ENCODE measurements at places on chromosomes 1 and 21.

DNA sequence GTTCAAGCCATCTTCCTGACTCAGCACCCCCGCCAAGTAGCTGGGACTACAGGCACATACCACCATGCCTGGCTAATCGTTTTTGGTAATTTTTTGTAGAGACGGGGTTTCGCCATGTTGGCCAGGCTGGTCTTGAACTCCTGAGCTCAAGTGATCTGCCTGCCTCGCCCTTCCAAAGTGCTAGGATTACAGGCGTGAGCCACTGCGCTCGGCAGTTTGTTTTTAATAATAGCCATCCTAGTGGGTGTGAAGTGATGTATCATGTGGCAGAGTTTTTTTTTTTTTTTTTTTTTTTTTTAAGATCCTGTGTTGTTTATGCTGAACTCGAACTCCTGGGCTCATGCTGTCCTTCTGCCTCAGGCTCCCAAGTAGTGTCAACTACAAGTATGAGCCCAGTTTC lies 51.8 kb downstream of the SPEN start:
- no peak for DNase-seq

- peak; percentile 9 for DNase-seq
These were observed 48.1 kb downstream of the SMG7 start for GRCh38 chr1:183520379-183520778.

GRCh38 chr1:114660238-114660637 lies 9.6 kb downstream of the DENND2C start:
- DNase-seq, result no peak

DNA sequence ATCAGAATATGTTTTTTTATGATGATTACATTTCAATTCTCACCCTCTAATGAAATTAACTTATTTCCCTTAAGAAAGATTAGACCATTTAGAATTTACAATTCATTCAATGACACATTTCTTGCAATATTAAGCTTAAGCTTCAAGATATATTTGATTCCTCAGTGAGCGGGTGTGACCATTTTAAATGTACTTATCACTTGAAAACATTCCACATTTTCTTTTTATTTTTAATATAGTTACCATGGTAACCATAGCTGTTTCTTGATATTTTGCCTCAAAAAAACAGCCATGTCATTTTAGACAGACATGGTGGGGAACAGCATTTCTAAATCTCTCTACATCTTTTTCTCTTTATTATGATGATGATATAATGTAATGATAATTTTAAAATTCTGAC lies 1029.0 kb upstream of the B3GALT2 start:
- DNase-seq, result peak; percentile 4

- DNase-seq, result no peak
These were observed 93.1 kb upstream of the BCAR3 start for GRCh38 chr1:93774707-93775106.

- DNase-seq, result peak; percentile 91
These were observed 39.6 kb downstream of the SDC3 start for GRCh38 chr1:30868833-30869435.

- no peak for DNase-seq
These were observed 114.5 kb upstream of the ZNHIT6 start for GRCh38 chr1:85822696-85823095.

DNA sequence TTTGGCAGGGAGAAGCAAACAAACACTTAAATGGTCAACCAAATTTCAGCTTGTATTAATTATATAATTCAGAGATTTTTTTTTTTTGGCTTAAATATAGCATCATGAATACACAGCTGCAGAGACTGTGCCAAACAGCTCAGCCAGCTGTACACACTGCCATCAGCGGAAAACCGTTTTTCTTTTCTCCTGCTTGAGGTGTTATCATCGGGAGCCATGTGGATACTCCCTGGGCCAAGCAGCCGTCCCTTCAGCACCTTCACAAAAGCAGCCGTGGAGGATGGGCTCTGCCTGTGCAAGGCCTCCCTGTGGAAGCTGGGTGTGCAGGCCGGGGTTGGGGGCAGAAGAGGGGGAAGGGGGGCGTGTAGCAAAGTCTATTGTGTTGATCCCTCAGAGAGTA lies 85.0 kb downstream of the NUF2 start:
- no peak for DNase-seq

DNA sequence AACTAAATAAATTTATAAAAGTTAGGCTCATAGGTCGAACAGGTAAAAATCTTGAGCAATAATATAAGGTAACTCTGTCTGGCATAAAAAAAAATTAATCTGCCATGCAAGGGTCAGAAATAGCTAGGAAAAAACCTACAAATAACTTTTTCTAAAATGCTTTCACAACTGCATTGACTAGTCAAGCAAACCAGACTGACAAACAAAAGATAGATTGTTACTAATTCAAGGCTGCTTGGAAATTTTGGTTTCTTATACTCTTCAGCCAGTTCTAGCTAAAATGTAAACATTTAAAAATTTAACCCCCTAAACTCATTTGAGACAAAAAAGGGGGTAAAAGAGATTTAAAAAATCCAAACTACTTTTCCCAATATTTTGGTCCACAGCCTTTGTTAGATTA lies 40.8 kb downstream of the S100A10 start:
- no peak for DNase-seq

- DNase-seq, result no peak
These were observed 495.6 kb downstream of the SIPA1L2 start for GRCh38 chr1:232134365-232134764.

- DNase-seq, result no peak
These were observed 172.7 kb upstream of the COA6 start for GRCh38 chr1:234200566-234200965.

DNA sequence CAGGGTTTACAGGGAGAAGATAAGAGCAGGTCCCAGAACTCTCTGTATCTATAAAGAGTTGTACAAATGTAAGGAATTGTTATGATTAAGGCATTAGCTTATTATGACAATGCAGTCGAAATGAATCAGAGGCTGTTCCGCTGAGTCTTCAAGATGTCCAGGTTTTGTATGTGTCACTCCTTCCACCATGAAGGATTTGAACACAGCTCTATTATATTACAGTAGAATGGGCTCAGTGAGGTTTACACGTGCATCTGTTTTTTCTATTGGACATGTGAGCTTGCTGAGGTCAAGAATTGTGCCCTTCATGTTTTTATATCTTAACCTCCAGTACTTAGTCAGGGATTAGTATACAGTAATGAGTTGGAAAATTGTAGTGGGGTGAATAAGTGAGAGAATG lies 86.3 kb downstream of the MPZL1 start:
- no peak for DNase-seq

DNA sequence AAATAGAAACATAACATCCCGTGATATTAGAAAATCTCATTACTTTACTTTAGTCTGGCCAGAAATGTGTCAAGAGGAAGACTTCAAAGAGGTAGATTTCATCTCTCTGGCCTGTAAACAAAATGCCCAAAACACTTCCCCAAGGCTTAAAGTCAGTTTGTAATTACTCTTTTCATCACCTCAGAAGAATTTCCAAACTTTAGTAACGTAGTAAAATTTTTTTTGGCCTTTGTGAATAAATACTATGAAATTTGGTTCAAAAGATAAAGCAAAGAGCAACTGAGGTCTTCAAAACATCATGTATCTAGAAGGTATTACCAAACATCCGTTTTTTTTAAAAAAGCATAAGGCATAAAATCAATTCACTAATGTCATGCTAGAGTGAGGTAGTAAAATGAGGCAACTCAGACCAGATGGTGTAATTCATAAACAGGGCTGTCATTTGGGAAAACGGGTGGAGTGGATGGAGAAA lies 51.4 kb downstream of the LEPR start:
- no peak for DNase-seq
